ENCODE measurements at places on chromosomes 4 and X.

DNA sequence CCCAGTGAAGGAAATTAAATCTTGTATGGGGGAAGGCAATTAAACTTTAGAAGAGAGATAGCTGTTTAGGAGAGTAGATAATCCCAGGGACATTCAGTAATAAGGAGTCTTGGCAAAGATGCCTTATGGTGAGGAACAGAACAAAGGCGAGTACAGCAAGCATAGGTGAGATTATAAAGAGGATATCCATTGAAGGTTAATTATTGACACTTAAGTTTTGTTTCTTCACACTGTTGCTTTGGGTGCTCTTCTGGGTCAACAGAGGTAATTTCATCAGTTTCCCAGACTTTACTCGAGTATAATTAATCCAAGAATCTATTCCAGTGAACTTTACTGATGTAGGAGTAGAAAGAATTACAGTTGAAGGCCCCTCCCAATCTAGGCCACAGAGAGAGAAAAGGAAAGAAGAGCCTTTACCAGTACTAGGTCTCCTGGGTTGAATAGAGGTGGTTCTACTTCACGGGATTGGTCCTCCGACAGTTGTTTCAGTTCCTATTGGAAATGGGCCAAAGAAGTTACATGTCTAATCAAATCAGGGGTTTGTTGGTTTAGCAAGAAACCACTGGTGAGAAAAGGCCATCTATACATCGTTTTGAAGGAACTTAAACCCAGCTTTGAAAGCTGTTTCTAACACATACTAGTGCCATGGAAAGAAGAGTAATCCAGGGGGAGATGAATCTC is 27.2 kb downstream of the EPGN start:
- no peak for DNase-seq

GRCh38 chr4:145132511-145133098 is 34.5 kb downstream of the ABCE1 start:
- no peak for DNase-seq

GRCh38 chrX:147884958-147885357 is 26.8 kb upstream of the FMR1 start:
- DNase-seq, result no peak

DNA sequence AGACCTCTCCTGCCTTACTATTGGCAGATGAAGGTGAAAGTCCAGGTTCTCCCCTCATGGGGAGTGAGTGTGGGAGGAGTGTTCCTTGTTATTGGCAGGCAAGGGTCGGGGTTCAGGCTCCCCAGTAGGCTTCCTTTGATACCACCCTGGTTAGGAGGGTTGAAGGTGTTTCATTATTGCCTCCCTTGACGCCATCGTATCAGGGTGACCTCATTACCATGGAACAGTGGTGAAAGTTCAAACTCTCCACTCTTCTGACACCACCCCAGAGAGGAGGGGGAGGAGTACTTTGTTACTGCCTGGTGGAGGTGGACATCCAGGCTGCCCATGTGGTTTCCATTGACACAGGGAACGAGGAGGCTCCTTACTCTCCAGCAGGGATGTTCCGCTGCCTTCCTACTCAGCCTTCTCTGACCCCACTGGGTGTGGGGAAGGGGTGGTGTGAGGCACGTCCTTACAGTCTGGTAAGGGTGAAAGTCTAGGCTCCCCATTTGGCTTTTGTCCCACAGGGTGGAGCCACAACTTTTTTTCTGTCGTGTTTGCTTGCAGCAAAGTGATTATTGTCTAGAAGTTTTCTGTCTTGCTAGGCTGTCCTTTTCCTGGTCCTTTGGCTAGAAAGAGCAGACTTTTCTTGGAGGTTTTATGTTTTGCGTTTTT is 37.2 kb upstream of the USP9X start:
- DNase-seq, result no peak

GRCh38 chr4:113008716-113009115 is 40.7 kb upstream of the ANK2 start:
- no peak for DNase-seq

DNA sequence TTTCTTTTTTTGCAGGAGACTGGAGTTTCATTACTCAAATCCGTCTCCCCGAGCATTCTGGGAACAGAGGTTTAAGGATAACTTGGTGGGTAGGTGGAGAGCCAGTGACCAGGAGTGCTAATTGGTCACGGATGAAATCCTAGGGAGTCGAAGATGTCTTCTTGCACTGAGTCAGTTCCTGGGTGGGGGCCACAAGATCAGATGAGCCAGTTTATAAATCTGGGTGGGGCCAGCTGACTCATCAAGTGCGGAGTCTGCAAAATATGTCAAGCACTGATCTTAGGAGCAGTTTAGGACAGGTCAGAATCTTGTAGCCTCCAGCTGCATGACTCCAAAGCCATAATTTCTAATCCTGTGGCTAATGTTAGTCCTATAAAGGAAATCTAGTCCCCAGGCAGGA is 741.3 kb downstream of the PCDH7 start:
- DNase-seq, result no peak

- no peak for DNase-seq
These were observed 133.6 kb upstream of the MAMLD1 start for GRCh38 chrX:150229481-150229880.

- no peak for DNase-seq
These were observed 257.9 kb downstream of the PCDH18 start for GRCh38 chr4:137274404-137274803.

- DNase-seq, result no peak
These were observed 22.9 kb downstream of the FAT1 start for GRCh38 chr4:186700746-186701145.

- no peak for DNase-seq
These were observed 204.4 kb downstream of the NSUN7 start for GRCh38 chr4:40954088-40954668.

- DNase-seq, result no peak
These were observed 125.9 kb upstream of the ANK2 start for GRCh38 chr4:112923516-112923915.

DNA sequence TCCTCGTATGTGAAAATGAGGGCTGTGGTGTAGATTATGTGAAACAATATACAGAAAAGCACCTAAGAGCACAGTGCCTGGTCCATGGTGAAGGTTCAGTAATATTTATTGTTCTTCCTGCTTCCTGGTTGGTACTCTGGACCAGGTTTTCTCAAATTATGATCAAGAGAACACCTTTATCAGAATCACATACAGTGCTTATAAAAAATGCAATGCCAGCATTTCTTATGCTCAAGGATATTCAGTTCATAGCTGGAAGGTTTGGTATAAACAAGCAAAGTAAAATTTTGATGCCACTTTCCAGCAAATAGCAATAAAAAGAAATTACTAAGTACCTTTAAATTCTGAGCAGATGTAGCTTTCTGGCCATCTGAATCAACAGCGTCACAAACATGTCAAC is 1412.4 kb downstream of the RPA4 start:
- DNase-seq, result no peak

GRCh38 chrX:132665676-132666075 is 176.8 kb upstream of the MBNL3 start:
- DNase-seq, result no peak

DNA sequence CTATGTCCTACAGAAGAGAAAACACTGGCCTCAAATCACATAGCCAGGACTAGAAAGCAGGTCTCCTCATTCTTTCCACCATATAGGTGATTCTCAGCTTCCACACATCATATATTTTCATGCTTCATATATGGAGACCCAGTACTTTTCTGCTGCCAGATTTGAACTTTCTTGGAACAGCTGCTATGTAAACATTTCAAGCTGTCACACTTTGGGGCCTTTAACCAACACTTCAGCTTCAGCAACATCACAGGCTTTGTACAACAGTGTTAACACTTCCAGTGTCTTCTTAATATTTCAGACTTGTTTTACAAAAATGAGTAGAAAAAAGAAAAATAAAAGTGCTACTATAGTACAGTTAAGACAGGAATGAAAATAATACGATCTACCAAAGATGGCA is 12.6 kb downstream of the SH3RF1 start:
- DNase-seq, result no peak

DNA sequence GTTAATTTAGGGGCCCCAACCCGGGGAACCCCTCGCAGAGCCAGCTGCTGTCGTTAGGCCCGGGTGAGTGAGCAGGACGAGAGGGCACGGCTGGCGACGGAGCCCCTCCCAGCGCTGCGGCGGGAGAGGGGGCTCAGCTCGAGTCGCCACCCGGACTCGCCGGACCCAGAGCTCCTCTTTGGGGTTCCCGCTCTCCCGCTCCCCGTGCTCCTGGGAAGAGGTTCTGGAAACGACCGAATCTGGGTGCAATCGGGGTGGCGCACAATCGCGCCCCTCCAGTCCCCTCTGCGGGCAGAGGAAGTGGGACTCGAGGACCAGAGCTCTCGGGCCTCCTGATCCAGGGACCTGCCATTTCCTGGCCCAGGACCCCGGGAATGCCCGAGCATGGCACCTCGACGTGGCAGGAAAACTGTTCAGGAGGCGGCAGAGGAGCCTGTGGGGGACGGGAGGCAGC is 37.3 kb upstream of the ARAF start:
- no peak for DNase-seq

DNA sequence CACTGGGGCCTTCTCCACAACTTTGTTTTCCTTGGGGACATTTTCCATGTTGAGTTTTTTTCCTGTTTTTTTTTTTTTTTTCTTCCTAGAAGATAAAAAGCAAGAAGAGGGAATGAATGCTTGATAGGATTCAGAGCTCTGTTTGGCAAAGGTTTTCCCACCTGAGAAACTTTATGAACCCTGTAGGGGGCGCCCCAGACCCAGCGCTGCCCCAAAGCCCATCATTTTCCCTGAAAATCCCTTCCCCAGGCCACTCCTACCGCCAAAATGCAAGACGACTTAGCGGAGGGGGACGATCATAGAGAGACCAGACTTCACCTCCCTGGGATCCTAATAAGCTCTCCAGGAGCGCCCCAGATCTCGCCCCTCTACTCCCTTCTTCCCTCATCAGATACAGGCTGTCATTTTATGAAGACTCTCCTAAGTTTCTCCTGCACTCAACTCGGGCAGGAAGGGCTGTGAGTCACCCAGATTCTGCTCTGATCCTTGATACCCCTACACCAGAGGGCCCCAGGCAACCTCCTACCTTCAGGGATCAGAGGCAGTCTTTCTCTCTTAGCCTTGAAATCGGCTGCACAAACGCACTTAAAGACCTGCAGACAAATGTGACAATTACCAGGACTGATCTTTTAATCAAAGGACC is 1.4 kb downstream of the BEX5 start:
- no peak for DNase-seq

- no peak for DNase-seq
These were observed 438.3 kb downstream of the CENPC start for GRCh38 chr4:67106861-67107460.

DNA sequence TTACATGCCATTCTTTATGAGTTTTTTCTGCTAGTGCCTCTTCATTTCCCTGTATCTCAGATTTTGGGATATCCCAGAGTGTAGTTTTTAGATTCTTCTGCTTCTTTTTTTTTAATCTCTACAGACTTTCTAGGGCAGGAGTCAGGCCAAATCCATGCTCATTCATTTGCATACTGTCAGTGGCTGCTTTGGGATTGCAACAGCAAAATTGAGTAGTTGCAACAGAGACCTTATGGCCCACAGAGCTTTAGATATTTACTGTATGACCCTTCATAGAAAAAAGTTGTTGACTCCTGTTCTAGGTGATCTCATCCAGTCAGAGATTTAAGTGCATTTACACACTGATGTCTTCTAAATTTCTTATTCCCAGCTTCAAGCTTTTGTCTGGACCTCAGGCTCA is 35.3 kb downstream of the ARFIP1 start:
- no peak for DNase-seq

DNA sequence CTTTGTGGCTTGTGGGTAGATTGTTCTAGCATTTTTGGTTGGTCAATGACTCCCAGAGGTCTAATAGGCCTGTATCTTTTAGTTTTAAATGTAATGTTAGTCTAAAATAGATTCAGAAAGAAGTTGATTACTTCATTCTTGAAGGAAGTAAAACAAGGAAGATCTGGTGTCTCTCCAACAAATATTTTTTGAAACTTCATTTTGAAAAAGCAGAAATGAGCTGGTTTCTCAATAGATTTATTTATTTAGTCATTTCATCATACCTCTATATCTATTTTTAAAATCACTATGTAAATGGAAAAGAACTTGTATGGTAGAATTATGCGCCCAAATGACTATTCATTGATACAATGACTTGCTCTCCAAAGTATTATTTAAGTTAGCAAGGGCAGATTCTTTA is 7.2 kb downstream of the HTR2C start:
- DNase-seq, result no peak

- DNase-seq, result no peak
These were observed 45.1 kb upstream of the TSPAN7 start for GRCh38 chrX:38516196-38516774.

DNA sequence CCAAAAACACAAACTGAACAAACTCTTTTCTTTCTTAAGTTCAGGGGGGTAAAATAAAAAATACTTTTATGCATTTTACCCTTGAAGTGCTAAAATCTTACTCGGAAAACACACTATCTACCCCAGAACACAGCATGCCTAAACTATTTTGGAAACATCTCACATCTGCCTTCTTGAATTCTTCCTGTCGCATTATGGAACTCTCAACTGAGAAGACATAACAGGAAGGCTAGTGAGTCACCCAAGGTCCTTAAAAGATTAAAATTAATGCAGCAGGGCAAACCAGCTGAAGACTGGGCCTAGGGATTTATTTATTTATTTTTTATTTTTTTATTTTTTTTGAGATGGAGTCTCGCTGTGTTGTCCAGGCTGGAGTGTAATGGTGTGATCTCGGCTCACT is 208.2 kb downstream of the APBB2 start:
- peak; percentile 43 for DNase-seq

- DNase-seq, result no peak
These were observed 420.9 kb upstream of the INTU start for GRCh38 chr4:127211650-127212560.

DNA sequence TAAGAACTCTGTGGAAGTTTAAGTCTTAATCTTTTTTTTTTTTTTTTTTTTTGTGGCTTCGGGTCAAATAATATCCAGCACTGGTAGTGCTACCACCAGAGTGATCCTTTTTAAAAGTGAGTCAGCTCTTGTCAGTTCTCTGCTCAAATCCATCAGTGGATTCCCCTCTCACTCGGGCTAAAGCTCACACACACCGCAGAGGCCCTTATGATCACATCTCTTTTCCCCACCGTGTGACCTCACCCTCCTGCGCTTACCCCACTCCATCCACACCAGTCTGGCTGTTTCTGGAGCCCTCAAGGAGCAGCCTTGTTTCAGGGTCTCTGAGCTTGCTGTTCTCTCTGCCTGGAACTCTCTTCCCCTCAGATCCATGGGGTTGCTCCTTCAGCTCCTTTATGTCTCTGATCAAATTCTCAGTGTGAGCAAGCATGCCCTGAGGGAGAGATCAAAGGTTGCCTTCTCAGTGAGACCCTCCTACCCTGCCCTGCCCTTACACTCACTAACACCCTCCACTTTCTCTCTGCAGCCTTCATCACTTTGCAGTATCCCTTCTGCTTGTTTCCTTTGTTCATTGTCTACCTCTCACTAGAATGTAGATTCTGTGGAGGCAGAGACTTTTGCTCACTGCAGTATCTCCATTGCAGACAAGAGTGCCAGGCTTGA is 19.8 kb upstream of the BEND4 start:
- DNase-seq, result no peak

- no peak for DNase-seq
These were observed 164.0 kb downstream of the PRKX start for GRCh38 chrX:3549411-3549911.

GRCh38 chr4:83019794-83020494 is 9.3 kb upstream of the LIN54 start:
- no peak for DNase-seq

Data from hepatic stellate cell (primary cell).